ENCODE measurements at places on chromosomes 13 and 19.

GRCh38 chr13:29730253-29730652 lies 120.2 kb downstream of the UBL3 start:
- DNase-seq: no peak

GRCh38 chr19:16627193-16627927 lies 644 bp downstream of the MED26 start:
- no peak for DNase-seq

DNA sequence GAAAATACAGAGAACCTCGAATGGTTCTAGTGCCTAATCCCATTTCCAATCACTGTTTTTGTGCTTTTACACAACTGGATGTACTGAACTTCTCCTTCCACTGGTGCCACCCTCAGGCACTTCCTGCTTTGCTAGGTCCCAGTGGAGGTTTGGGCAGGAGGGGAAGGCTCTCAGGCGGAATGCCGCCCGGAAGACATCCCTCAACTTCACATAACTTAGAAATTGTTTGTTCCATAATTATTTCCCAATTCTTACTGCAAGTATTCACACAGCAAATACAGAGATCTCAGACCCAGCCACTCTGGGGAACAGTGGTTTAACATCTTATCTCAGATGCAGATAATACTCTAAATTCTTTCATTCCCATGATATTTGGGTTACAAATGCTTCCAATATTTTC lies 195.7 kb upstream of the IPO5 start:
- DNase-seq: no peak

DNA sequence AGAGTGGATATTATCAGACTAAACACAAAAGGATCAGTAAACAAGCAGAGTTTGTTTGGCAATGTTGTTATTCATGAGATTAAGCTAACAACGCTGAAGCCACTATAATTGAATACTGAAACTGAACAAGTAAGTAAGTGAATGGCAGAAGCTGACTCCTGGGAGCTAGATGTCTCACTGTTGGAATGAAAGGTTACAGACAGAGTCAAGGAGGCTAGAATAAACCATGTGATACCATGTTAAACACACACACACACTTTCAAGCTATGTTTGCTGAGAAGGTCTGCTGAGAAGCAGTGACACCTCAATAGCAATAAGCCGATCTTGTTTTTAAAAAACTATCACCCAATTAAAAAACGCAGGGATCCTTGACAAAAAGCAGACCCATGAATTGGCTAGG lies 1609.4 kb upstream of the MIR17HG start:
- no peak for DNase-seq

- no peak for DNase-seq
These were observed 231.8 kb downstream of the SHISA2 start for GRCh38 chr13:25819856-25820530.

DNA sequence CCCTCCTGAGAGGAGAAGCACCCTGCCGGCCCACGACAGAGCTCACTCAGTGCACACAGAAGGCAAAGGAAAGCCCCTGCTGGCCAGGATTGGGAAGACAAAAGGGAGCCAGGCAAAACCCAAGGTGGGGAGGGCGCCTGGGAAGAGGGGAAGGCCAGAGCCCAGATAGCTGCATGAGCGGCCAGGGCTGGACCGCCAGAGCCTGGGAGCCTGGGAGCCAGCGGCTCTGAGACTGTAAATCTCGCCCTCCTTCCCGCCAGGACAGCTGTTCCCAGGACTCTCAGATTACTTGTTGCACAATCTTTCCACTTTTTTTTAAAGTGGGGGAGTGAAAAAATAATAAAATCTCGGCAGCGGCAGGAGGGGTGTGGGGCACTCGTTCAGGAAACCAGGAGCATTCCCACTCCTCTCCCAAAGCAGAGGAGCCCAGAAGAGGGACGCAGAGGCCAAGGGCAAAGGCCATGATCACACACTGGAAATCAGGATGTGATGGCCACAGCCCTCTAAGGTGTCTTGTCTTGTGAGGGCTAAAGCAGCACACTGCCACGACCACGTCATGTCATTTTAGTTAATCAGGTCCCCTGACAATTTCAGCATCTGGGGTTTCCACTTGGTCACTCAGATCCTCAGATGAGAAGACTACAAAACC lies 19.6 kb upstream of the EPHX3 start:
- DNase-seq: peak; percentile 76

DNA sequence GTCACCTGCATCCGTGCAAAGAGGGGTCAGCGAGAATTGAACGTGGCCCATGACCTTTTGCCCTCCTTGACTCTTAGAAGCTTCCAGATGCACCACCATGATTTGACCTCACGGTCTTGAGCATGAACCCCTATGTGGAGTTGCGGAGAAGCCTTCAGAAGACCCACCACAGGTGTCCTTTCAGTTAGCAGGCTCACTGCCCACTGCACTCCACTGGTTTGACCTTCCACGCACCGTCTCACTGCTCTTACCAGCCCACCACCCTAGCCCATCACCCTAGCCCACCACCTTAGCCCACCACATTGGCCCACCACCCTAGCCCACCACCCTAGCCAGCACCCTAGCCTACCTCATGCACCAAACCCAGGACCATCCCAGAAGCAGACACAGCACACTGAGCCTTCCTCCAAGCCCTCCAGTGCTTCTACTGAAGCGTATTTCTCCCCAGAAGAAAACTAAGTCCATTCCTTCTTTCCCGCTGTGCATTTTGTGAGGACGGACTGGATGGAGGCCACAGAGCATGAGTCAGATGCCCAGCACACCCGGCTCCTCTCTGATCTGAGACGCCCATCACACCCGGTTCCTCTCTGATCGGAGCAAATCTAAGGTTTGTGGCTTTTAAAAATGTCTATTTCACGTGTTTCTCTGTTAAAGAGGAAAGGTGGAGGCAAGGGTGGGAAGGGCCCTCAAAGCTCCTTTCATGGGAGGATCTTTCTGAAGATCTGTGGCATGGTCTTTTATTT lies 45.8 kb downstream of the SOX1 start:
- DNase-seq: no peak

DNA sequence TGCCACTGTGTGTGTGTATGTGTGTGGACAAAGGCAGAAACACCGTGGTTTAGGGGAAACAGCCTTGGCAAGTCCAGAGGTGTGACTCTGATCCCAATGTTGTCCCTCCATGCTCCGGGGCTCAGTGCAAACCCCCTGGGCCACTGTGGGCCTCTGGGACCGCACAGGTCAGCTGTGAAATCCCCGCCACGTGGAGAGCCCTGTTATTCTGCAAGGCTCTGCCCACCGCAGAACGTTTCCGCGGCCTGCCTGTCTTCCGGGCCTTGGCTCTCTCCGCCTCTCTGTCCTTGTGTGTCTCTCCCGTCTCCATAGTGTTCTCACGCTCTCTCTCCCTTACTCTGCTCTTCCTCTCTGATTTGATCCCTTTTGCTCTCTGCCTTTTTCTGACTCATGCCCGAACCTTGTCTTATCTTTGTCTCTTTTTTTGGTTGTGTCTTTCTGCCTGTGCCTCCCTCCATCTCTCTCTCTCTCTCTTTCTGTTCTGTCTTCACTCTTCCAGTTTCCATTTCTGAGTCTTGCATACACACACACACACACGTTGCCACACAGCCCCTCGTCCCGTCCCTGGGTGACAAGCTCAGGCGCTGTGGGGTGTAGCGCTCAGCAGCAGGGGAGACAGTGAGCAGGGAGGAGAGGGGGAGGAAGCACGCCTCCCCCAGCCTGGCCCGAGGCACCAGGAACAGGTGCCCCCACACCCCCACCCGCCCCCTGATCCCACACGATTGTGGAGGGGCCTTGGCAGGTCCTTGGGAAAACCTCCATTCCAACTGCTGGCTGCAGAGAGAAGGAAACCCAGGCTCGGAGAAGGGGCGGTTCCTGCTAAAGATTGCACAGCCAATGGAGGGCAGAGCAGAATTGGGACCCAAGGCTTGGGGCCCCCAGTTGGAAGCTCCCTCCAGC lies 3.0 kb downstream of the TTYH1 start:
- no peak for DNase-seq

DNA sequence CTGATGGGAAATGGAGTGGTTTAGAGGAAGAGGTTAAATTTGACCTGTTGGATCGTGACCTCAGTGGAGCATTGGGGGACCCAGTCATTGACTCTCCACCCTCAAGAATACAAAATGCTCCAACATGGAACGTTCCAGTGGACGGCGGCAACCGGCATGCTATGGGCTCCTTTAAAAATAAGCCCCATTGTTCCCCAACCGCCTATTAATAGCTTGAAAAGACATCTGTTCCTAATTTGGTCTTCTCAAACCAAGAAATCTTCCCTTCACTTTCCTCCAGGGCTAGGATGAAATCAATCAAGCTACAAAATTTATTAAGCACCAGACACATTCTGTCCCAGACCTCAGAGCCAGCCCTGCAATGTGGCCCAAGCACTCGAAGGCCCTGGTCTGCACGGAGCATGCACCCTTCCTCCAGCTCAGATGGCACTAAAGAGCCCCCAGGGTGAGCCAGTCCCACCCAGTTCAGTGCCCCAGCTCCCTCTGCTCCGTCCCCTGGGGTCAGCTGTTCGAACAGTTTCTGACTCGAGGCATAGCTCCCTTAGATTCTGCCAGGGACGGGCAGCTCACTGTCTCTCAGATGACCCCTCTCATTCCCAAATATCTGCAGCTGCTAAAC lies 22.5 kb upstream of the VSTM2B start:
- no peak for DNase-seq

DNA sequence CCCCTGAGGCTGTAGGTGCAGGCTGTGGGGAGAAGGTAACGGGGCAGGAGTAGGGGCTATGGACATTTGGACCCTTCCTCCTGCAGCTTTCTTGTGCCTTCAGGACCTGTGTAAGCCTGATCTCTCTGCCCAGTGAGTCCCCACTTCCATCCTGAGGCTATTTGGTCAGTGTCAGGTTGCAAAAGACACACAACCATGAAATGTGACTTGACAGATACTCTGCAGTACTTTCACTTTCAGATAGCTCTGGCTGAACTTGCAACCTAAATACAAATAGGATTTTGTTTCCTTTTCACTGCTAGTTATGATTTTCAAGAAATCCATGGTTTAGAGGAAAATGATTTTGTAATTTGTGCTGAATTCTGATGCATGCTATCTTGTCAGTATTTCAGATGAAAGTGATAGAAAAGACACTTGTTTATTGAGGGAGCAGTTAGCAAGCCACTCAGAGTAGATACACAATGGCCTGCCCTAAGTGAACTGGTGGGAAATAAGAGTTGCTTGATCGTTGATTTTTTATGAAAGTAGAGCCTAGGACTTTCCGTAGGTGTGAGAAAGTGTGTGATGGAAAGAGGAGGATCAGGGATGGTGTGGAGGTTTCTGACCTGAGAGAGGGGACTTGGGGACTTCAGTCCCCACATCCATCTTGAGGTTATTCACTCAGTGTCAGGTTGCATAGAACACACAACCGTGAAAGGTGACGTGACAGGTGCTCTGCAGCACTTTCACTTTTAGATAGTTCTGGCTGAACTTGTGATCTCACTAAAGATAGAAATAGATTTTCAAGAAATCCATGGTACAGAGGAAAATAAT lies 18.1 kb upstream of the EID2 start:
- DNase-seq: peak; percentile 29

GRCh38 chr13:38384171-38384570 lies 34.5 kb downstream of the UFM1 start:
- DNase-seq: no peak

DNA sequence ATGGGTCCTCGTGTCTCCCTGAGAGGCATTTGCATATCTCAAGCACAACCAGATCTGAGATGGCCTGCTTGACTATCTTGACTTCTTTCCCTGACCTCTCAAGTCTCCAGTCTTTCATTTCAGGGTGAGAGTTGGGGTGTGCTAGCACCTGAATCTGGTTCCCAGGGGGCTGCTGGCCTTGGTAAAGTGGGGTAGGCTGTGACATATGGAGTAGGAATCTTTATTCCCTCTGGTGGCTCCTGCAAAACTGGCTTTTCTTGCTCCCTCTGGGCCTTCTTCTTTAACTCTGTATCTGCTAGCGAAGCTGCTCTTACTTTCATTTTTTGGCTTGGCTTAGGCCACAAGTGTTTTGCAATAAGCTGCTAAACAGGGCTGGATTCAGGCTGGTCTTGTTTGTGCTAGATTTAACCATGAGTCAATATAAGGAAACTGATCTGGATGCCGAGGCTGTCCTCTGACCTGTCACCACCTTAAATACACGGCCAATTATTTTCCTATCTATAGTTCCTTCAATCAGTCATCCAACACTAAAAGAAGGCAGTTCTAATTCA lies 42.3 kb downstream of the ZNF493 start:
- no peak for DNase-seq

DNA sequence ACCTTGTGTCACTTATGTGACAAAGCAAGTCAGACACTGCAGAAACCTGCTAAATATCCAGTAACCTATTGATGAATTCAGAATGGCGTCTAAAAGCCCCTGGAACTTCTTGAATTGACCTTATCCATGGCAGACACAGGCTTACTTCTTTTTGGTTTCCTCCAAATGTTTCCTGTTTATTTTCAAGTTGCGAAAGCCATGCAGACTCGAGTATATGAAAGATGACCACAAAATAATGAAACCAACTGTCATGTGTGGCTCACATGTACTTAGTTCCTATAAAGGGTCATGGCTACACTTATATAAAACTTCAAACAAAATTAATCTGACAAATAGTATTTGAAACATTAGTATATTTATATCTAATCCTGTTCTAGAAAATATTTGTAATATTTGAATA lies 113.1 kb upstream of the FNDC3A start:
- no peak for DNase-seq

- no peak for DNase-seq
These were observed 151.4 kb downstream of the PDS5B start for GRCh38 chr13:32737679-32738078.

- DNase-seq: no peak
These were observed 25.4 kb upstream of the SLC7A10 start for GRCh38 chr19:33251076-33251475.

DNA sequence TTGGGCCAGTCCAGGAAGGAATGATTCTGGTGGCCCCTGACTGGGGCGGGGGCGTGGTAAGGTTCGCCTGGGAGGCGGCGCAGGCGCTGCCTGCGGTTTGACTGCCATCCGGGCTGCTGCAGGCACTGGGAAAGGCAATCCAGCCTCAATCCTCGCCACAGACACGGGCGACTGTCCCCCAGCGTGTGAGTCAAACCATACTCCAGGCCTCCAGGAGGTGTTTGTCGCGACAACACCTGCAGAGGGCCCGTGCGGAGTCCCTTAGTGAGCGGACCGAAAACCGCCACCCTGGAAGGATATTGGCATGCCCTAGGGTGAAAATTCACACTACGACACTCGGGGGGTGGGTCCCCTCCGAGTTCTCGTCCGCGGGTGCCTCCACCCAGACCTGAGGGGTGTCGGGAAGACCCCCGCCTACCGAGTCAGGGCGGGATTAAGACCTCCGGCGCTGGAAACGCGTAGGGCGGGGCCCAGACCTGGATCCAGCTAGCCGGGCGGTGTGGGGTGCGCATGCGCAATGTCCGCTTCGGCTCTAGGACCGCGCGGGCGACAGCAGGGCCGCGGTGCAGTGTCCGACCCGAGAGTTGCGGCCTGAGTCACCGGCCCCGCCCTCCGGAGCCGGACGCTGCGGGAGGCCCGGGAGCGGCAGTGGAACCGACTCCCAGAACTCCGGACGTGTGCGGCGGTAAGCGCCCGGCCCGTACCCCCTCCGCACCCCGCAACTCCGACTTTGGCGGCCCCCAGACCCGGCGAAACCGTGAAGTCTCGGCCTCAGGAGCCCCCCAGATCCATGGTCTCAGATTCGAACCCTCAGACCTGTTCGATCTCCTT lies at the start of gene CAPNS1:
Gene CAPNS1 (plus strand): TSS at position 594 of the 831 bp plus-strand sequence. CDS start 946 bp downstream, outside the sequence.
- DNase-seq: peak; percentile 97

- no peak for DNase-seq
These were observed 2.2 kb downstream of the FRY start for GRCh38 chr13:32033744-32034143.

GRCh38 chr13:63190742-63191141 lies 1775.1 kb upstream of the PCDH20 start:
- DNase-seq: no peak

GRCh38 chr13:31090961-31091624 lies 70.6 kb downstream of the HSPH1 start:
- no peak for DNase-seq

Data from HEK293T (cell line).